H4 (cell line): ENCODE measurements at places on chromosomes 16 and 17.

GRCh38 chr16:47940466-47940865 lies 215.3 kb downstream of the ABCC12 start:
- DNase-seq: no peak

GRCh38 chr17:794876-795275 lies 12.7 kb downstream of the MRM3 start:
- DNase-seq: peak; percentile 79

GRCh38 chr17:47413872-47414271 lies 90.1 kb downstream of the EFCAB13 start:
- DNase-seq: no peak

DNA sequence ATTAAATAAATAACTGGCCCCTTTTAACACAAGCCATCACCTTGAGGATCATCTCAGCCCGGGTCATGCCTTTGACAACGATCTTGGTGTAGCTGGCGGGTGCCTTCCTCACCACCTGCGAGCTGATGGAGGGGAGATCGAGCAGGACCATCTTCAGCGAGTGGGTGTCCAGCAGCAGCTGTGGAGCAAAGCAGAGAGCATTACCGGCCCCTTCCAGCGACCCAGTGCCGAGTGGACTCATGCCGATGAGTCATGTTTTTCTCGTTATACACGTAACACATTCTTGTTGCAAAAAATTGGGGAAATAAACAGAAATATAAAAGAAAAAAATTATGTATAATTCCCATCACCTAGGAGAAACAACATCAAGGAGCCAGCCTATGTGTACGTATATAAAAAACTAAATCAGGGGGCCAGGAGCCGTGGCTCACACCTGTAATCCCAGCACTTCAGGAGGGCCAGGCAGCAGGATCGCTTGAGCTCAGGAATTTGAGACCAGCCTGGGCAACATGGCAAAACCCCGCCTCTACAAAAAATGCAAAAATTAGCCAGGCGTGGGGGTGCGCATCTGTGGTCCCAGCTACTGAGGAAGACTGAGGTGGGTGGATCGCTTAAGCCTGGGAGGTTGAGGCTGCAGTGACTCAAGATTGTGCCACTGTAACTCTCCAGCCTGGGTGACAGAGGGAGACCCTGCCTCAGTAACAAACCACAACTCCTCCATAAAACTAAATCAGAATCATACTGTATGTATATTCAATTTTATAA lies 169.1 kb upstream of the RPH3AL start:
- DNase-seq: no peak

DNA sequence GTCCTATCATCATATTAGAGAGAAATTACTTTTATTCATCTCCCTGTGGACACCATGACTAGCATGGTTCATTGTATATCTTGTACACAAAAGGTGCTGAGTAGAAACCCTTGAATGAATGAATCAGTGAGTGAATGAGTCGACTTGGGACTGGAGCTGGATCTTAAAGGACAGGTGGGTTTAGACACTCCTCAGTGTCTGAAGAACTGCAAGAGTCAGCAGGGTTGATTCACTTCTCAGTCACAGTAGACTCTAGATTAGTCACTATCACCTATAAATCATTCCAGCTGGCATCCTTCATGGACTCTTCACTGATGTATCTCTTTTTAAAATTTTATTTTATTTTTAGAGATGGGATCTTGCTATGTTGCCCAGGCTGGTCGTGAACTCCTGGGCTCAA lies 30.1 kb upstream of the PMFBP1 start:
- no peak for DNase-seq

- no peak for DNase-seq
These were observed 61.2 kb downstream of the SPACA3 start for GRCh38 chr17:33052856-33053255.

GRCh38 chr16:77789085-77790008 lies 983 bp downstream of the VAT1L start:
- no peak for DNase-seq

DNA sequence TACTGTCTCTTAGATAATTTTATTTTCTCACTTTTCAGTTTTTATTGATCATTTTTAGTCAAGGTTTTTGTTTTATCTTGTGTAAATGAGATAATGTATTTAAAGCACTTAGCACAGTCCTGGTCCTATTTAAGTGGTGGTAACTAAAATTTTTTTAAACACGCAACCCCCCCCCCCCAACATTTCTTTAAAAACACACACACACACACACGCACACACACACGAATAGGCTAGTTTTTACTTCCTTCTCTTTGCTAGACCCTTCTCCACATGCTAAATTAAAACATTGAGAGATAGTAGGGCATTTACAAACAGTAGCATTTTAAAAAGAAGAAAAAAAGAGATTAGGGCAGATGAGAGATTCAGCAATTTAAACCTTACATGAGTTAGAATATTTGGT lies 5.0 kb downstream of the NFATC3 start:
- no peak for DNase-seq

DNA sequence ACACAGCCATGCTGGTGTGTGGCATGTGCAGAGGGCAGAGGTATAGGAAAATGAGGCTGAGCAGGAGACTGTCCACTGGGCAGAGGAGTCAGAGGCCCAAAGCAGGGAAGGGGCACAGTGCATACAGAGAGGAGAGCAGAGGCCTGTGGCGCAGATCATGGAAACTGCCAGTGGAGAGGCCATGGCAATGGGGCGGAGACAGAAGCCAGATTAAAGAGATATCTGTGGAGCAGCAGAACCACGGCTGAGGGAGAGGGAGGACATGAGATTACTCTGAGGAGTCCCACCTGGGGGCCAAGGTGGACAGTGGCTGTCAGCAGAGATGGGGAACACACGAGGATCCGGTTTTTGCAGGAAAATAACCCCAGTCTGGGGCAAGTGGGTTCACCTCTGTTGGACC lies 43.3 kb downstream of the RANBP10 start:
- no peak for DNase-seq

GRCh38 chr16:67199808-67200198 lies 872 bp downstream of the ELMO3 start:
- DNase-seq: no peak

- DNase-seq: no peak
These were observed 908 bp upstream of the CLUH start for GRCh38 chr17:2712300-2713043.

GRCh38 chr16:22948603-22949368 lies 134.8 kb downstream of the HS3ST2 start:
- peak; percentile 68 for DNase-seq

DNA sequence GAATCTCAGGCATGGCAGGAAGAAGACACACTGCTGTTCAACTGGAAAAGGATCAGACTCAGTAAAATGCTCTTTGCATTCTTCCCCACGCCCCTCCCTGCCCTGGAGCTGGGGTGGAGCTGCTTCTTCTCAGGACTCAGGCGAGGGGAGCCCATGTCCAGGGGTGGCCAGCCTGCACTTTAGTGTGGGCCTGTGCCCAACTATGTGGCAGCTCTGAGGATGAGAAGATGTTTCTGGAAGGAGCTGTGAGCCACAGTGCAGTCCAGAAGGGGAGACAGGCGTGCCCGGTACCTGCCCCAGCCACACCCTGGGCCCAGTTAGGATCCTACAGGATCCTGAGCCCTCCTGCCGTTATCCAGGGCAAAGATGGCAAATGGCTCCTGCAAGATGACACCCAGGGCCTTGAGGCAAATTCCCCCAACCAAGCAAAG lies 120.3 kb downstream of the ANKRD11 start:
- DNase-seq: no peak

- no peak for DNase-seq
These were observed 1.8 kb upstream of the ENPP7 start for GRCh38 chr17:79728908-79729471.

GRCh38 chr17:2022647-2023240 lies 2.4 kb downstream of the RTN4RL1 start:
- DNase-seq: no peak

- DNase-seq: no peak
These were observed 22.9 kb downstream of the MMD start for GRCh38 chr17:55398689-55399088.

DNA sequence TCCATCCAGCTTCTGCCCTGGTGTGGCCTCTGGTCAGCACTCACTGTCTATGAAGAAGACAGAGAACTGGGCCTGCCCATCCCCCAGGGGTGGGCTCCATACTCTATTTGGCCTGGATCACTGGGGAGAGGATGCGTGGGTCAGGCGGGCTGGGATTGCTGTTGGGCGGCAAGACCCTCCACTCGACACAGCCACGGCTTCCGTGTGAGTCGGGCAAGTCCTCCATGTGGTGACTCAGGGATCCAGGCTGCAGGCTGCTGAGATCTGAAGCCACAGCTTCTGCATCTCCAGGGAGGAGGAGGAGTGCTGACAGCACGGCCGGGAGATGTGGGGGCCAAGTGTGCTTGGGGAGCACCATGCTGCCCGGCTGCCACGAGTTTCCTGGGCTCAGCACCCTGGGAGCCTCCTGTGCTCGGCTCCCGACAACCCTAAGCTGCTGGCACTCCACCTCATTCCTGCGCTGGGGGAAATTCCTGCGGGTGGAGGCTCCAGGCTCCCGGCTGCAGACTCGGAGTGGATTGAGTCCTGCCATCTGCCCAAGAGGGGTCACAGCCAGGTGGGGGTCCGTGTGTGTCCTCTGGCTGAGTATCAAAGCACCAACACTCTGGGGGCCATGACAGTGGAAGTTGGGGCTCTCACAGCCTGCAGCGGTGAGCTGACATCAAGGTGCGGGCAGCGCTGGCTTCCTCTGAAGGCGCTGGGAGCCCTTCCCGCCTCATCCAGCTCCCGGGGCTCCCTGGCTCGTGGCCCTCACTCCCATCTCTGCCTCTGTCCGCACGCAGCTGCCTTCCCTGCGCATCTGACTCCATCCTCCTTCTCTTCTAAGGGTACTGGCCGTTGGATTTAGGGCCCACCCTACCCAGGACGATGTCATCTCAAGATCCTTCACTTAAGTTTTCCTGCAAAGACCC lies 24.4 kb upstream of the CBFA2T3 start:
- no peak for DNase-seq

GRCh38 chr17:7833795-7834541 lies at the start of gene KDM6B:
Gene KDM6B (plus strand): TSS chr17:7834217. CDS start chr17:7845555, 11,338 bp downstream.
- peak; percentile 85 for DNase-seq

- no peak for DNase-seq
These were observed 31.5 kb upstream of the C16orf95 start for GRCh38 chr16:87348616-87349157.

- no peak for DNase-seq
These were observed 15.7 kb downstream of the FOXL1 start for GRCh38 chr16:86593913-86594620.

GRCh38 chr16:9102379-9102778 lies 10.9 kb downstream of the HAPSTR1 start:
- no peak for DNase-seq

DNA sequence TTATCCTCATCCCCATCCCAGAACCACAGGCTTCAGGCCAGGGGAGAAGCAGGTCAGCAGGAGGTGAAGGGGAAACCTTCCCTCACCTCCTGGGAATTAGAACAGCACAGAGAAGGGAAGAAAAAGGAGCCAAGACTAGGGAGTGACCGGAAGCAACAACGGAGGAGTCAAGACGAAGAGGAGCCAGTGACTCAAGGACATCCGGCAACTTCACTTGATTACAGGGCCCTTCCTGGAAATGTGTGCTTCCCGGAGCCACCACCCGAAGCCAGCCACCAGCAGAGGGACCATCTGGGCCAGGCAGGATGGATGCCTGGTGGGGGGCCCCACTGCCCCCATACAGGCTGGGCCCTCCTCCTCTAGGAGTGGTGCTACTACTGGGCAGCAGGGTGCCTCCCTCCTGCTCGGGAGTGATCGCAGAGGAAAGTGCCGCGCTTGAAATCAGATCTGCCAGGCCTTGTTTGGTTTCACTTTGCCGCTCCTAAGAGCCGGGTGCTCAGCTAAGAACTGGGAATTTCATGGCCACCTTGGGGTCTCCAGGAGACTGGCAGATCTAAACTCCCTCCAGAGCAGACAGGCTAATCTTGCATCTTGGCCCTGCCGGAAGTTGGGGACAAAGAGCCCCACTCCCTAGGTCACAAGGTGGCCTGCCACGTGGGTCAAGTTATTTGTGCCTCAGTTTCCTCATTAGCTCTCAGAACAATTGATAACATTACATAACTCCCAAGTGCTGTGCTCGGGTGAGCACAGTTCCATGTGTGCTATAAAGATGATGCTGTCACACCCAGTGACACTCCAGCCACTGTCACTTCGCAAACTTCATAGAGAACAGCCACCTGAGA lies 6.6 kb downstream of the CDC42EP4 start:
- DNase-seq: peak; percentile 95

GRCh38 chr16:4615384-4616046 lies 827 bp upstream of the UBALD1 start:
- no peak for DNase-seq

DNA sequence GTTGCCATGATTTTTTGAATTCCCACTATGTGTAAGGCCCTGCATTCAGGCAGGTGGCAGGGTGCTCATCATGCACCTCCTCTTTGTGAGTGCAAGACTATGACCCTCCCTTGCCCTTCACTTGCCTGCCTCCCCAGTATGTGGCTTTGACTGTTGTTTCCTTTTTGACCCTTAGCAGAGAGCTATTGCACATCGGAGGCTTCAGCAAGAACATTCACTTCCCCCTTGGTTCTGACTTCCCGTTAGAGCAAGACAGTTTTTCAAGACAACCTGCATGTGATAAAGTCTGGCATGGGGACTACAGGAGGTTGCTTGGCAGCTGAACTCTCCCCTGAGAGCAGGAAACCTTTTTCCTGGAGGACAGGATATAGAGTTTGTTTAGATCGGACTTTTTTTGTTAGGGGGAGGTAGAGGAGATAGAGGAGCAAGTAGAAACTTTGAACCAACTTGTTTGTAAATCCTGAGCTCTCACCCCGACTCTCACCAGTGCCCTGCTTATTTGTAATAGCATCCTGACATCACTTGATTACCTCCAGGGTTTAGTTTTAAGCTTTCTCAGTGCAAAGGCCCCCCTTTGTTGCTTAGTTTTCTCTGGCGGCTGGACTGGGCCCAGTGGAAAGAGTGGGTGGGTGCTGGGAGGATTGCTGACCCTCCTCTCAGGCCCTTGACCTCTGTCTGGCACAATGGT lies 34.3 kb downstream of the LIMD2 start:
- no peak for DNase-seq

DNA sequence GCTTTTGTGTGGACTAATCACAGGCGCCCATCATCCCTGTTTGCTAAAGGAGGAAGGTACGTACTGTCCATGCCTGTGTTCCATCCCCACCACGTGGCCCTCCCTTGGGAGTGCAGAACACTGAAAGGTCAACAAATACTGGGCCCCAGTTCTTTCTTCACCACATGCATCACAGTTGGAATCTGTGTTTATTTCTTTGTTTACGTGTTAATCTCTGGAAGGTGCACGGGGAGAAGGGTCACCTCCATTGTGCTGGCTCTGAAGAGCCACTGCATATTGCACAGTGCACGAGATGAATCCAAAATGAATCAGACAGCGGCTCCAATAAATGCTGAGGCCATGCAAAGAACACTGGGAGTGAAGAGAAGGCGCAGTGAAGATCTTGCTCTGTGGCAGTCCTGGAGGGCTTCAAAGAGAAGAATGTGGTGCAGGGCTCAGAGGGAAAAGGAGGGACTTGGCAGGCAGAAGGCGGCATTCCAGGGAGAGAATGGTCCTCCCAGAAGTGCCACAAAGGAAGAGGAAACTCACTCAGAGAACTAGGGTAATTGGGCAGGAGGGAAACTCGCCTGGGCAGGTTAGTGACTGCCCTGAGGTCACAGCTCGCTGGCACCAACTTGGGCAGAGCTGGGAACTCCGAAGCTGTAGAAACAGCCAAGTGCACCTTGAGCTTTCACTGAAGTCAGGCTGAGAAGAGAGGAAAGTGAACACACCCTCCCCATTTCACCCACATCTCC lies 3.7 kb downstream of the RPH3AL start:
- peak; percentile 51 for DNase-seq
